NCI-H226 (cell line): ENCODE measurements at places on chromosomes 11 and 22.

GRCh38 chr11:30789270-30789669 is 203.1 kb upstream of the MPPED2 start:
- DNase-seq: peak; percentile 43

GRCh38 chr11:9280655-9281301 is 15.6 kb upstream of the DENND5A start:
- no peak for DNase-seq

- DNase-seq: no peak
Measured at GRCh38 chr22:46090631-46091201, 59.6 kb upstream of the PPARA start.

GRCh38 chr11:108931168-108931567 is 266.3 kb downstream of the DDX10 start:
- DNase-seq: no peak

GRCh38 chr11:57597461-57597915 is at the start of gene SERPING1:
Gene SERPING1, plus strand, starts transcription at chr11:57597685. Its CDS starts 586 bp downstream, at chr11:57598271.
- no peak for DNase-seq

- DNase-seq: peak; percentile 48
Measured at GRCh38 chr11:33996498-33997454, 54.8 kb upstream of the CAPRIN1 start.

GRCh38 chr22:50208430-50208938 is 7.7 kb downstream of the SELENOO start:
- no peak for DNase-seq

DNA sequence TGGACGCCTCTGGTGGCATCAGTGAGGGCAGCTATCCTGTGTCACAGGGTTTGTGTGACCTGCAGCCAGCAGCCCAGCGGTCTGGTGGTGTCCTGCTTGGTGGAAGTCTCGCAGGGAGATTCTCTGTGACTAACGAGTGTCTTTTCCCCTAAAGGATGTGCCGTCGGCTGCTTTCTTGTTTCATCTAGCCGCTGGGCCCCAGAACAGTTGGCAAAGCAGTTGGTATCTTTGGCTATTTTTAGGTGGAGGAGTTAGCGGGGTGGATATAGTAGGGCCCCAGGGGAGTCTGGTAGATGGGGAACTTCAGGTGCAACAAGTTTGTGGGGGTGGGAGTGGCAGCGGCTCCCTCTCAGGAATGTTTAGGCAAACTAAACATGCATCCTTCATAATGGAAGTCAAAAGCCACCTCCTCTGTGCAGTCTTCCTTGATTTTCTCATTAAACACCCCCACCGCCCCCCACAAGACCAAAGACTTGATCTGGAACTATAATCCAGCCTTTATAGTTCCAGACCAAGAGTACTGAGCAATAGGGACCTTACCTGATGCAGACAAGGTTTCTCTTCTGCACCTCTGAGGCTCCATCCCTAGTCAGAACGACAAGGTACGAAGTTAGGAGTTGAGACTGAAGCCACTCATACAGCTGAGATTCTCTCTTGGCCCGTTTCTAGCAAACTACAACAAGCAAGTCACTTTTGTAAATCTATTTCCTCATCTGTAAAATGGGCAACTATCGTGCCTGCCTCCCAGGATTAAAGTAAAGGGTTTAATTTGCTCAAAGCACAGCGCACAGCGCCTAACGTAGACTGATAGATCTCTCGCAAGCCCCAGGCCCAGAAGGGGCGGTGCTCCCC is 1.1 kb upstream of the PELI3 start:
- no peak for DNase-seq

- DNase-seq: no peak
Measured at GRCh38 chr22:43921370-43921769, 2.2 kb upstream of the PNPLA3 start.

- no peak for DNase-seq
Measured at GRCh38 chr11:75154646-75155569, 4.0 kb downstream of the SLCO2B1 start.

DNA sequence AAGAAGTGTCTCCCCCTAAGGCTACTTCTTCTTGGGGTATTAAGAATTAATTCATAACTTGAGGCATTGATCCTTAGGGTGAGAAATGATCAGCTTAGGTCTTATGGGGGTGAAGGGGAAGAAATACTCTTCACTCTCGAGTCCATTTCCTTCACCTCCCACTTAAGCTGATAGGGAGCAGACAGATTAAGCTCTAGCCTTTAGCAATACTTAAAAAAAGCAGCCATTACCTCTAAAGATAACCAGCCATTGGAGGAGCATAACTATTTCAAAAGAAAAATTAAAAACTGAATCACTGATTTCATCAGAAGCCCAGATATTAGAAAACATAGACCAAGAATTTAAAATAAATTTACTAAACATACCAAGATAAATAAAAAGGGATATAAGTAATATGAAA is 60.5 kb downstream of the ENTHD1 start:
- no peak for DNase-seq

DNA sequence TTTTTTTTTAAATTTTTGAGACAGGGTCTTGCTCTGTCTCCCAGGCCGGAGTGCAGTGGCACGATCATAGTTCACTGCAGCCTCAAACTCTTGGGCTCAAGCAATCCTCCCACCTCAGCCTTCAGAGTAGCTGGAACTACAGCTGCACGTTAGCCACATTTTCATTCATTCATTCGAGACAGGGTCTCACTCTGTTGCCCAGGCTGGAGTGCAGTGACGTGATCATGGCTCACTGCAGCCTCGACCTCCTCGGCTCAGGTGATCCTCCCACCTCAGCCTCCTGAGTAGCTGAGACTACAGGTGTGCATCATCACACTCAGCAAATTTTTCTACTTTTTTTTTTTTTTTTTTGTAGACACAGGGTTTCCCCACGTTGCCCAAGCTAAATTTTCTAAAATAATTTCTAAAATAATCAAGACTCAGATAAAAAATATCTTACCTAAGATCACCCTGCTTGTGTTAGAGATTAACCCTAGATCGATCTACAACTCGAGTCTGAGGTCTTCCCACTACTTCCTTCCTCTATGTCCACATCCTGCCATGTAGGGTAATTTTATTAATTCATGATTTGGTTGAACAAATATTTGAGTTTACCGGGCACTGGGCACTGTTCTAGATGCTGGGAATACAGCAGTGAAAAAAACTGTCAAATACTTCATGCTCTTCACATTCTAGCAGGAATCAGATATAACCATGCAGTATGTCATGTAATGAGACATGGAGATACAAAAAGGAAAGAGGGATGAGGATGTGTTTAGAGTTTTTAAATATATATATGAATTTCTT is 15.1 kb downstream of the EIF4G2 start:
- no peak for DNase-seq

DNA sequence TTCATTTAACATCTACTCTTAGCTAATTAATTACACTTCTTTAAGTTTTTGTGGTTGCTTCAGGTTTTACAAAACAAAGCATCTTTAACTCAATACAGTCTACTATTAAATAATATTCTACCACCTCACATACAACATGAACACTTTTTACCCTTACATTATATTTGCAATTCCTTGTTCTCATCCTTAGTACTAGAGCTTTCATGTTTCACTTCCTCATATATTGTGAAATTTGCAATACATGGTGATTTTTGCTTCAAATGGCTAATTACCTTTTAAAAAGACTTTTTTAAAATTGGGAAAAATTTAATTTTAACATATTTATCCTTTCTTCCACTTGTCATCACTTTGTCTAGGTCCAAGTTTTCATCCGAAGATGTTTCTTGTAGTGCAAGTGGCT is 37.5 kb downstream of the RSF1 start:
- no peak for DNase-seq

DNA sequence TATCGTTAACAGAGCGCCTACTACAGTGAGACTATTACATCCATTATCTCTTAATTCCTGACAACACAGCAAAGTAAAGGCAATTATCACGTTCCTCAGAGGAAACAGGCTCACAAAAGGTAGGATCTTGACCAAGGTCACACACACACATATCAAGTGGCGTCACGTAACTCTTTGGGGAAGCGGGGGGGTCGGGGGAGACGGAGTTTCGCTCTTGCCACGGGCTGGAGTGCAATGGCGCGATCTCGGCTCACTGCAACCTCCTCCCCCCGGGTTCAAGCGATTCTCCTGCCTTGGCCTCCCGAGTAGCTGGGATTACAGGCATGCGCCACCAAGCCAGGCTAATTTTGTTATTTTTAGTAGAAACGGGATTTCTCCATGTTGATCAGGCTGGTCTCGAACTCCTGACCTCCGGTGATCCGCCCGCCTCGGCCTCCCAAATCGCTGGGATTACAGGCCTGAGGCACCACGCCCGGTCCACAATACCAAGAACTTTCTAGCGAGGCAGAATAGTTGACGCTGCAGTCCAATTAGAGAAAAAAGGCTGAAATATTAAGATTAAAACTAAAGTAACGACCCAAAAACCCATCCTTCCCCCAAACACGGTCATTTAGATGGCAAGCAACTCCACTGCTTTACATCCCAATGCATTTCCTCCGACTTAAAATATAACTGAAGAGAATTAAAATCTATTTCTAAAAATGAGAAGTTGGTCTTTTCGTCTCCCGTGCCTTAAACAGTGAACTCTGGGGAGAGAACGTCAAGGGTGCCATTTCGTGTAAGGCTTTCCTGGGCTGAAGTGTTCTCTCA is 1.2 kb downstream of the DDX17 start:
- DNase-seq: no peak

GRCh38 chr11:1734641-1735081 is 15.7 kb downstream of the IFITM10 start:
- DNase-seq: no peak

GRCh38 chr11:48081151-48082010 is 101.0 kb downstream of the PTPRJ start:
- peak; percentile 77 for DNase-seq

- DNase-seq: no peak
Measured at GRCh38 chr22:22856364-22856763, 31.3 kb upstream of the IGLL5 start.
